HT1080 (cell line): ENCODE measurements at places on chromosomes 1 and 21. TPM values are rescaled to one million over a fixed set of nuclear protein-coding genes. Genes with fewer than 3 reads are reported as not detected.

KLHDC9 gene
- 0.51 and 1.0 TPM in 2 replicates for total RNA-seq

GNAT2 gene
- 0.13 and 0.43 TPM in 2 replicates for total RNA-seq

USP33 gene
- 48.7 and 49.7 TPM in 2 replicates for total RNA-seq

TRIM58 gene
- 3.7 and 4.5 TPM in 2 replicates for total RNA-seq

HSF2BP gene
- 0.77 and 1.4 TPM in 2 replicates for total RNA-seq

KCNH1 gene
- 2.4 and 3.1 TPM in 2 replicates for total RNA-seq

CELA3A gene
- total RNA-seq, result not detected in 2 replicates

DNA sequence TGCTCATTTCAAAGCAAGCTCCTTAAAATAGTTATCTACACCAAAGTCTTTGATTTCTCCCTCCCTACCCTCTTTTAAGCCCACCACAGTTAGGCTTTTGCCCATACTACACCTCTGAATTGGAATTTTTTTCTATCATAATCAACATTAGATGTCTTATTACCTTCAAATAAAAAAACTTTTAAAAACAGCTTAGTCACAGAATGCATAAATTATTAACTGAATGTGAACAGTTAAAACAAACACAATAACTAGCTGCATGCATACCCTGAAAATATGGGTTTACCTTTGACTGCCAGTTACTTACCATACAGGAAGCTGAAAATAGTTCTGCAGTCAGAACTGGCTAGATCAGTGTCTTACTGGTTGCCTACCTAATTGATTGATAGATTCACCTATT lies 210.9 kb downstream of the TGFB2 start:
- no peak for DNase-seq

- peak; percentile 43 for DNase-seq
Observed at GRCh38 chr1:185681034-185681633, 53.1 kb upstream of the HMCN1 start.

DNA sequence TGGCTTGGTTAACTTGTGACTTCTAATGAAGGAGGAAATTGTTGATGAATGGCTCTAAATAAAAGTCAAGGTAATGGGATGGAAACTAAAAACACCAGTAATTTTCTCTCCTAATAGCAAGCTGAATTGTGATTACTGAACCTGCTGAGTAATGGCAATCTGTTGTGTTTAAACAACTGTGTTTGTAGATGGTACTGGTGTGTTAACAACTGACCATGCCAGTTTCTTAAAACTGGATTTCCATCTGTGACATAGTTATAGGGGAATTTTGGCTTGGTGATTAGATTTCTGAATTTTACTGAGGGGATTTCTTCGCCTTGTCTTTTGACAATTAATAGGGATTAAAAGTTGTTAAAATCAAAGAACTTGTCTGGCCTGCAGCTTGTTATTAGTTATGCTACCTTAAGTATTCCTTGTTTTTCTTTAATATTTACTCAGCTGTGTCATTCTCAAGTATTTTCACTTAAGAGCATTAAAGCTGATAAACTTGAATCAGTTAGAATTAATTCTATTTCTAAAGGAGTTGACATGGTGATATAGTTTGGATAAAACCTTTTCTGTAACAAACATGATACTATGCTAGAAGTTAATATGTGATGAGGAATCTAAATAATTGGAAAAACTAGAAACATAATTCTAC lies 7.9 kb upstream of the ERO1B start:
- DNase-seq, result no peak

DNA sequence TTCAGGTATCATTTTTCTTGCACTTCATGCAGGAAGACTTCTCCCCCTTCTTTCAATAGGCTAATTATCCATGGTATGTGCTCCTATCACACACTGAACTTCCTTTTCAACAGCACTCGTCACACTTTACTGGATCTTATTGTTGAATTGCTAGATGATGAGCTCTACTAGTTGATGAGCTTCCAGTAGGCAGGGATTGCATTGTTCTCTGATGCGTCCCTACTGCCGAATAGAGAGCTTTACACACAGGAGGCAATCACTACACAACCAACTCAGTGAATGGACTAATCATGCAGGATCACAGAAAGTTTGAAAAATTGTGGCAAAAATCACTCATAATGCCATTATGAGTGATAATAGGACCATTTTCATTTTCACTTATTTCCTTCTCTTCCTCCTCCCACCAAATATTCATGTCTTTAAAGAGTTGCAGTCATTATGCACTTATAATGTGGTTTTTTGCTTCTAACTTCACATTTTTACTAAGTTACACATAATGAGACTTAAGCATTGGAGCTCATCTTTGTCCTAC lies 128.1 kb upstream of the ZNF648 start:
- DNase-seq, result no peak
